ENCODE measurements at places on chromosomes 3 and 15.

DNA sequence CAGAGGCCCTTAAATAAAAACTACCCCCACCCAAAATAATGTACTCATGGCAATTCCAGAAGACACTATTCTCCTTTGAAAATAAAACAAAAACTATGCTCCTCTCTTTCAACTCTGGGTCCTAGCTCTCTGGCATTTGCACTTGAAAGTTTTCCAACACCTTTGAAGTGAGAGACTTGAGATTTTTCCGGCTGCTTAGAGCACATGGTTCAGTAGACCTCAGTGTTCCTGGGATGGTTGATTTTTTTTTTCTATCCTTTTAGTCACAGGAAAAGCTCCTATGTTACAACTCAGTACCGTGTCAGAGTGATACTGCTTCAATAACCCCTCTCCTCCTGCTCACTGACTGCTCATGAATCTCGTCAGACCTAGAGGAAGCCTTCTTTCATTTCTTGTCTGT is 118.3 kb upstream of the TUSC7 start:
- DNase-seq = no peak

- no peak for DNase-seq
Observed at GRCh38 chr3:194339356-194339755, 11.8 kb downstream of the CPN2 start.

- DNase-seq = no peak
Observed at GRCh38 chr15:71962537-71962936, 152.2 kb downstream of the NR2E3 start.

- no peak for DNase-seq
Observed at GRCh38 chr3:184240384-184241140, 8.2 kb downstream of the ALG3 start.

DNA sequence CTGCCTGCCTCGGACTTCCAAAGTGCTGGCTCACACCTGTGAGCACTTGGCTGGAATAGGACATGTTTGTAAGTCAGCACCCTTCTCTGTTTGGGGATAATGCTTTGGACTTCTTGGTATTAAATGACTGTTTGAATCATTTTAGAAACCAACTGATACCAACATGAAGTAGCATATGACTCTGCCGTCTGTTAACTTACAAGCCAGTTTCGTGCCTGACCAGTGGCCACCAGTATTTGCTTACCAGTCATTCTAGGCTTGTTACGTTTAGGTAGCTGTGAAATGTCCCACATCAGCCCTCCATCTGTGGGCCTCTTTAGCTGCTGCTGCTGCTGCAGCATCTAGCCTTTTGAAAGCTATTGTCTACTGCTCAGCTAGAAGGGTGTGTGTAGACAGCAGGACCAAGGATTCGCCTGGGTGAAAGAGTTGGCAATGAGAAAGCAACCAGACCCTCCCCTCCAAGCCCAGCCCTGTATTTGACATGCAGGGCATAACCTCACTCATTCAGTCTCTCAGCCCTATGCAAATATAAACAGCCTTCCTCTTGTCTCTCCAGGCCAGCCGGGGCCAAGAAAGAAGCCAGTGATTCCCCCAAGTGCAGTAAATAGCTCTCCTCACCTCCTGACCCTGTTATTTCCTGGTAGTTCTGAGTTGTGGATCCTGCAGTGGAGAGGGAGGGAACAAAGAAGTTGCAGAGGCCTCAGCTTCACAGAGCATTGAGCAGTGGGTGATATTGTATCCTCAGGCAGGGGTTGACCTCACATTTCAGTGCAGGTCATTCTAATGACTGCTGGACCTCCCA is 51.0 kb downstream of the NKIRAS1 start:
- DNase-seq = no peak

- no peak for DNase-seq
Observed at GRCh38 chr3:124773351-124774326, 43.4 kb downstream of the UMPS start.

DNA sequence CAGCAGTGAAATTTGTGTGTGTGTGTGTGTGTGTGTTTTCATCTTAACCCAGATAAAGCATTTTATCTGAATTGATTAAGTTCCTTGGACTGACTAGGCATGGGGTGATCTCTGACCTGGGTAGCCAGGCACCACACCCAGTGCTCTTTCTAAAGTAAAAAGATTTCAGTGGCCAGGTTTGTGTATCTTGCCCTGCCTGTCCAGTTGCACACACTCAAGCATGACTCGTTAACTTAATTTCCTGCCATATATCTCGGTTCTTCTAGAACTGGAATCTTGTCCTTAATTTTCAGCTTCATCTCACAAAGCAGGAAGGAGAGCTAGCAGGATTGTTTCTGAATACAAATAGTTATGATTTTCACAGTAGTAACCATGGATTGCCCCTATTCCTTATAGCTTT is 17.0 kb downstream of the TM4SF18 start:
- no peak for DNase-seq

- DNase-seq = no peak
Observed at GRCh38 chr3:154766765-154767503, 313.2 kb upstream of the MME start.

GRCh38 chr3:141262308-141262705 is 30.7 kb downstream of the PXYLP1 start:
- DNase-seq = no peak

GRCh38 chr3:99872923-99873254 is 55.2 kb downstream of the CMSS1 start:
- DNase-seq = no peak

- DNase-seq = no peak
Observed at GRCh38 chr3:3089017-3089416, 21.2 kb downstream of the IL5RA start.

GRCh38 chr3:11808231-11808630 is 38.5 kb downstream of the TAMM41 start:
- DNase-seq = no peak

- no peak for DNase-seq
Observed at GRCh38 chr15:55799291-55800212, 56.6 kb upstream of the PRTG start.

GRCh38 chr3:134132961-134133360 is 103.2 kb upstream of the SLCO2A1 start:
- DNase-seq = no peak

GRCh38 chr3:179726075-179726699 is 73.3 kb downstream of the USP13 start:
- no peak for DNase-seq

DNA sequence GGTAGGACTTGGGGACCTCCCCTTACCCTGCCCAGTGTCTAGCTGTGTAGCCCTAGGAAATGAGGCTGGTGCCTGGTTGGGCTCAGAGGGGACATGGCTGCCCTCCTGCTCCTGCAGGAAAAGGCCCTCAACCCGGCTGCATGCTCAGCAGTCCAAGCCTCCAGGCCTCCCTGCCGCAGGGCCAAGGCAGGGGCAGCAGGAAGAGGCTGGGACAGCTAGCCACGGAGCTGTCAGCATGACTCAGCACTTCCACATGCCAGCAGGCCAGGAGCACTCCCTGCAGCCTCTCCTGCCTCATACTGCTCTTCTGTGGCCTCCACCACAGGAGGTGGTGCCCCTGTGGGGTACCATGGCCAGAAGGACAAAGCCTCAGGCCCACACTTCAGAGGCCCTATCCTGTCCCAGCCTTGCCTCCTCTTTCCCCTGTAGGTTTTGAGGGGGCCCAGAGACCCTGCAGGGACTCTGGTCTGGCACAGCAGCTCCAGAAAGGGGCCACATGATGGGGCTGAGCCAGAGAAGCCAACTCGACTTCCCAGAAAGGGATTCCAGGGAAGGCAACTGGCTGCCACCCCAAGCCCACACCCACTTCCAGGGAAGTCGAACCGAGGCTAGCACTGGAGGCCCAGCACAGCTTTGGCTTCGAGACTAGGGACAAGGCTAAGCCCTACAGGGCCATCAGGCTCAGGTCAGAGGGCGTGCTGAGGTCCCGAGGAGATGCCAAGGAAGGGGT is 19.5 kb downstream of the TKT start:
- DNase-seq = no peak

DNA sequence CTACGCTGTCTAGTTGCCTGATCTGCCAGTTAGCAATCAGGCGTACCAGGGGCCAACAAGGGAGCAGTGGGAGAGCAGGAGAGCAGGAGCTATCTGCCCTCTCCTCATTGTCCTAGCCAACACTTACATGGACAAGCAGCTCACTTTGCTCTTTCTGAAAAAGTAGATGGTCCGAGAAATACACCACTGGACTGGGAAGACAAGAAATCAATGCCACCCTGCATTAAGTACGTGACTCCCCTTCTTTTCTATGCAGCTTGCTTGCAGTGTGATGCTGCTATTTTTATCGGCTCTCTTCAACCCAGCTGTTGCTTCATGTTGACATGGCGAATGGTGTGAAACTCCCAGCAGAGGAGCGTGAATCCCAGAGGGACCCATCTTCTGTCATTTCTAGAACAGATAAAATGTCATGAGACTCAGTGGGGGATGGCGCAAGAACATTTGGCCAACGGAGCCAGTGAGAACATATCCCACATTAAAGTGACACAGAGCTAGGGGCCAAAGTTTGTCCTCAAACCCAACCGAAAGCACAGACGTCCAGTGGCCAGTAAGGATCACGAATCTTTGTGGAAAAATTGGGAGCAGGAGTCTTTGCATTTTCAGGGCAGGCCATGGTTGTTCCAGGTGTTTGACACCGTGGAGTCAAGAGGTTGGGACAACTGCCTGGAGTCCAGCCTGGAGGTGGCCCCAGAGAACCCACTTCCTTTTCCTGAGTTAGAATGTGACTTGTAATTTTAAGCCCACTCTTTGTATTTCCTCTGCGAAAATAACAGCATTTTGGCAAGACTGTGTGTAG is 53.7 kb upstream of the MEF2A start:
- no peak for DNase-seq

DNA sequence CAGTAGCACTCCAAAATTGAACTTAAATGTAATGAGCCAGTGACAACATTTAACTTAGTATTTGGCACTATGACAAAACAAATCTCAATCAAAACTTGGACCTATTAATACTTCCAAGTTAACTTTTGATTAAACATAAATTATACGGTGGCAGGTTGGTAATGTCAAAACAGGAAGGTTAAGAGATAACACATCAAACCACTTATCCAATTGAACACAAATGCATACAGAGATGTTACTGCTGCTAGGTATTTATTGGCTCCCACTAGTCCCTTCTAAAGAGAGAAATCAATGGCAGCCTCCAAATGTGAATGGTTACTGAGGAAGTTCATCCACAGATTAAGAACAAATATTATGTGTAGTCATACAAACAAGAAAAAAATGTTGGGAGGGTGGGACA is 1.8 kb downstream of the GSK3B start:
- no peak for DNase-seq

DNA sequence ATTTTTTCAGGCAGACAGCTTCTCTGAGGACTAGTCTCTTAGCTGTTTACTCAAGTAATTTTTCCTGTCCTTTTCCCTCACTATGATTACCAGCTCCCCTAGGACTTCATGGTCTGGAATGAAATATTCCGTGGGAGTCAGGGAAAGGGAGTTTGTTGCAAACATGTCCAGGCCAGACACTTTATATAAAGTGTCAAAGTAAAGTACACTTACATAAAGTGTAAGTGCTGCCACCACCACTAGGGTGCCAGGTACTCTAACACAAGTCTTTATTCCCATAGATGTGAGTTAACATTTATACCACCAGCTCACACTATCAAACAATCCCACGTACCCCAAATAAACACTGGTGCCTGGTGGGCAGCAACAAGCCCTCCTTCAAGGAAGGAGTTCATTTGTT is 179.8 kb downstream of the SNRPN start:
- DNase-seq = no peak

- DNase-seq = no peak
Observed at GRCh38 chr3:123365450-123366143, 83.3 kb downstream of the ADCY5 start.

DNA sequence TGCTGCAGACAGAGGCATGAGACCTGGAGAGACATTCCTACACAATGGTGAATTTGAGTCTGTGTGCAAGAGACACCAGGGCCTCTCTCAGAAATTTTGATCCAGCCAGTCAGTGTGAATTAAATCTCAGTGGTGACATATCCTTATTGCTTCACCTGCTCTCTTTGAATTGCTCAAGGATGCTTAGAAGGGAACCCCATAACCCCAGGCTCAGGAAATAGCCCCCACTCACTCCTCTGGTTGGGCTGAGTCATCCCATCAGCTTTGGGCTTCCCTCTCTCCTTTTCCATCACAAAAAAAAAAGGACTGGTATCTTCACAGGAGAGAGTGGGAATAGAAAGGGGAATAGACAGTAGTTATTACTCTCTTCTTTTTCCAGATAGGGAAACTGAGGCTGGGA is 33.0 kb upstream of the LARS2 start:
- no peak for DNase-seq
